Stimulated activated naive B cell treated with anti-CD40 and anti-IgM and Interleukin-4, amounts not matched to agents 10 μg/mL and 1 μg/mL and 100 μg/mL, for 72 hours (primary cell): ENCODE measurements at places on chromosomes 6 and 20.

DNA sequence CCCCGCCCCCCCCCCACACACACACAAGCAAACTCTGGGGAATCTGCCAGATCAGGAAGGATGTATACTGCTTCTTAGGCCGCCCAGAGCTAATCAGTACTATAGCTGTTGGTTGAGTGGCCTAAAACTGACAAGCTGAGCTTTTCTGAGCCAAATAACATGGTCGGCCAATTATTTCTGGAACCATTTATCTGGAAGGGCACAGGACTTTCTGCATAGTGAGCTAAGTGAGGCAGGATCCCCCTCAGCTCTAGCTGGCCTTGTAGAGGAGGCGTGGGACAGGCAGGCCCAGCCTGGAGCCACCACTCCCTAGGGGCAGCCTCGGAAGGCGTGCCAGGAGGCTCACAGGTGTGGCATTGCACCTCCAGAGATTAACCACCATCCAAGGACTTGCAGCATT, 200.1 kb downstream of the TMEM242 start:
- no peak for DNase-seq

DNA sequence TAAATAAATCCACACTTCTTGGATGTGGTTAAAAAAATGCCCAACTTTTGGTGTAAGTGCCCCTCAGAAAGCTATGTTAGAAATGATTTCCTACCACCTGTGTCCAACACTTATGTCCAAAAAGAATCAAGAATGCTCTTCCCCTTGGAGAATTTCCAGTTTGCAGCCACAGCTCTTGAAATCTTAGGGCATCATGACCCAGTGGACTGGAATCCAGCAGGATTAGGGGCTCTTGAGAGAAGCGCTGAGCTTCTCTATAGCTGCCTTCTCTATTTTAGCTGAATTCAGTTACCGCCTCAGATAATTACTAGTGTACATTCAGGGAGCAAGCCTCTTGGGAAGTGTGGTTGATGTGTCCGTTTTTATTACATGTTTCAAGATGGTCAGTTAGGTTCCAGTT, 2.5 kb downstream of the PHACTR1 start:
- no peak for DNase-seq

DNA sequence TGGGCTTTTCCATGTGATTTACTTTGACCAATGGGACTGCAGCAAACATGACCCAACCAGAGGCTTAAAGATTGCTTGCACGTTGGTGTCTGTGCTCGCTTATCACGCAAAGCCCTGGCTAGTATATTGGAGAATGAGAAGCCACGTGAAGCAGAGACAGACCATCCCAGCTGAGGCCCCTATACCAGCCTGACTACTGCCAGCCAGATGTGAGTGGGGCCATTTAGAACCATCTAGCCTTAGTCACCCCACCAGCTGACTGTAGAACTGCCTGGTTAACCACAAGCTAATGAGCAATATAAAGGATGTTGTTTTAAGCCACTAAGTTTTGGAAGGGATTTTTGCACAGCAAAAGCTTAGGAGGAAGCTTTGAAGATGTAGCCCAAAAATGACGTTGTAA, 74.5 kb downstream of the MACROD2 start:
- DNase-seq, result no peak

- DNase-seq, result no peak
Observed at GRCh38 chr20:59055302-59055701, 12.7 kb upstream of the PRELID3B start.
